ENCODE measurements at places on chromosomes 5 and 9. TPM values are rescaled to one million over a fixed set of nuclear protein-coding genes. Genes with fewer than 3 reads are reported as not detected.

GABRA6 gene
- not detected for total RNA-seq

DBH gene
- total RNA-seq, result not detected

PCDHGB3 gene
- 8.4 TPM for total RNA-seq

PCDHGA8 gene
- 2.2 TPM for total RNA-seq

TSLP gene
- total RNA-seq, result 18.9 TPM

MROH2B gene
- not detected for total RNA-seq

FCN1 gene
- not detected for total RNA-seq

CARD9 gene
- total RNA-seq, result 2.6 TPM

SPATA31D4 gene
- not detected for total RNA-seq

Data from aortic smooth muscle cell (primary cell).